Kidney glomerular epithelial cell (primary cell): ENCODE measurements at places on chromosomes 6 and 20.

GRCh38 chr6:166245148-166245547, 63.0 kb downstream of the PRR18 start:
- DNase-seq = no peak

- no peak for DNase-seq
Measured at GRCh38 chr6:127959869-127960268, 59.0 kb upstream of the THEMIS start.

GRCh38 chr20:63106108-63106764, 99.5 kb upstream of the BHLHE23 start:
- no peak for DNase-seq

GRCh38 chr6:37036146-37036545, 30.7 kb downstream of the FGD2 start:
- DNase-seq = no peak

- peak; percentile 66 for DNase-seq
Measured at GRCh38 chr6:53793318-53794136, 1.3 kb upstream of the LRRC1 start.

DNA sequence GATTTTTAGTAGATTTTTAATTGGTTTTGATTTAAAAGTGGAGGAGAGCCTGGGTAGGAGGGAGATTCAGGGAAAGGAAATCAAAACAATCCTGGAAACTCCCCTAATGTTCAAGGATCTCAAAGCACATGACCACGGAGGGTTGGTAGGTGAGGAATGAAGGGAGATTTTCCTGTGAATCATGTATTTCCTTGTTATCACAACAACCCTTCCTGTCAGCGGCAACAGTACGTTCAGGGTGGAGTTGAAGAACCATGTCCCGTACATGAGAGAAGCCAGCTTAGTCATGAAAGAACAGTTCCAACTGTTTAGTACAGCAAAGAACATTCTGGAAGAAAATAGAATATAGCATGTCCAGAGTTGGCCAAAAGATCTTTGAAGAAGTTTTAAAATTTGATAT, 79.4 kb upstream of the SCAF8 start:
- DNase-seq = peak; percentile 90

DNA sequence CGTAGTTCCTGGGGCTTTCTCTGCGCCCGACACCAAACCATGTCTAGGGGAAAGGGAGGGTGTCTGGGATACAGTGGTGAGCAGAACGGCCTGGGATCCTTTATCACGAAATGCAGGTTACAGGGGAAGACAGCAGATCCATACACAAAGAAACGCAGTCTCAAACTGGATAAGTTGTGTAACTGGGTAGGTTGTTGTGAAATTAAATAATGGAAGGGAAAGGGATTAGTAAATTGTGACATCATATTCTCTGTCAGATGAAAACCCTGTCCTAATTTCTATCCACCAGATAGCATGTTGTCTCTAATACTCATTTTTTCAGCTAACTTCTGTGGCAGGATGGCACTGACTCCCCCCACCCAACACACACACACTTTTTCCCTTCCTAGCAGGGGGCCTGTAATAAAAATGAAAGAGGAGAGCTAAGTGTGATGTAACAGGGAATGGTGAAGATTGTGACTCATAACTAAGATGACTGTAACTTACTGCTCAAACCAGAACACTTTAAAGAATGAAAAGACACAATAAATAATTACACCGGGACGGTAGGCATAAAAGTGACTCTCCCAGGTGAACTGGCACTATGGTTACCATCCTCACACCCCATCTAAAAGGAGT, 769 bp upstream of the TRPC4AP start:
- DNase-seq = peak; percentile 65

DNA sequence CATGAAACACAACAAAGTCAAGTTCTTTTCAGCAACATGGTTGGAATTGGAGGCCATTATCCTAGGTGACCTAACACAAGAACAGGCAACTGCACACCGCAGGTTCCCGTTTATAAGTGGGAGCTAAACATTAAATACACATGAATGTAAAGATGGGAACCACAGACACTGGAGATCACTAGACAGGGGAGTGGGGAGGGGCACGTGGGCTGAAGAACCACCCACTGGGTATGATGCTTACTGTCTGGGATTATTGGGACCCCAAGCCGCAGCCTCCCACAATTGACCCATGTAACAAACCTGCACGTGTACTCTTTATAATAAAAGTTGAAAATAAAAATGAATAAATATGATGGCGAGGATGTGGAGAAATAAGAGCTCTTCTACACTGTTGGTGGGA, 8.6 kb upstream of the RAET1G start:
- no peak for DNase-seq

DNA sequence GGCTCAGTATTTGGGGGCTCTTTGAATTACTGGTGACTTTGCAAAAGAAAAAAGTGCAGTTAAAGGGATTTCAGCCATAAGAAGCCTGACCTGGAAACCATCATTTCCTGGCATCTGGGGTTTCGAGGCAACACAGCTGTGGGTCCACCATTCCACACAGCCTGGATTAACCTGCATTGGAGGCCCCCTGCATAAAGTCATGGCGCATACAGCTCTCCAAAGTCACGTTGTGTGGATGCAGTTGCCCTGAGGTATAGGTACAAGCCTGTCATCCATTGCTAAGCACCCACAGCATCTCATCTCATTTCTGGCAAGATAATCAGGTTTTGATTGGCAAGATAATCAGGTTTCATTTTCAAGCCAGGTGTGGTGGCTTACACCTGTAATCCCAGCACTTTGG, 54.5 kb upstream of the TAGAP start:
- no peak for DNase-seq

DNA sequence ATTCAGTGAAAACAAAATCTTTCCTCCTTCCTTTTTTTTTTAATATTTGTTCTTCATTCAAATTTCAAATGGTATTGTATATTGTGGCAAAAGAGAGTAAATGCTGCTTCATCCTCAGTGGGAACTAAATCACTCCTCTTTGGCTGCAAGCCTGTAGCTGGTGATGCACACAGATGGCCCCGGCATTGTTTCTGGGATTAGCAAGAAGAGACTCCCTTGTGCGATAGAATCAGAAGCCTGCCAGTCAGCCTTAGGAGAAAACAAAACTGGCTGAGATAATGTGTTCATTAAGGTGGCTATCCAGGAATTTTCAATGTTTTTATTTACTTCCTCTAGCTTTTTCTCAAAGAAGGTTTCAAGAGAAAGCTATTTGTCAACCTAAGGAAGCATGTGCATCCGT, 20.7 kb upstream of the ELOVL2 start:
- DNase-seq = no peak

- no peak for DNase-seq
Measured at GRCh38 chr6:34819571-34820480, 27.9 kb downstream of the BLTP3A start.

DNA sequence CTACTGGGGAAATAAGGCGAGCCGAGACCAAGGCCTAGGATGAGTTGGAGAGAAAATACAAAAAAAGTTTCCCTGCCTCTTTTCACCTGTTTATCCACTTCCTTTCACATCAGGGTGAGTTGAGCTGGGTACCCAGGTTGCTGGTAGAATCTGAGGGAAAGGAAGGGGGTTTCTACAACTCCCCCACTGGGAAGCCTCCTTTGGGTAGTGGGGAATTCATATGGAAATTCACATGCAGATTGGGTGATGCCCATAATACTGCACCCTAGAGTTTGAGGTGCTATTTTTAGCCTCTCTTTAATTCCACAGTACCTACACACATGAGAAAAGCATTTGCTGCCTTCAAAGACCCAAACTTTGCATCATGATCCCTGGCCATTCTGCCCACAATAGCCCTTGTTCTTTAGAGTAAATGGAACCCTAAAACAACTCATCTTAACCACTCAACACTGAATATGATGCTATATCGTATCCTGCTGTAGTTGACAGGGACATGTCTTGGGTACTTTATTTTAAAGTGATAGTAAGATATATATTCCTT, 2.7 kb downstream of the OSTM1 start:
- no peak for DNase-seq

DNA sequence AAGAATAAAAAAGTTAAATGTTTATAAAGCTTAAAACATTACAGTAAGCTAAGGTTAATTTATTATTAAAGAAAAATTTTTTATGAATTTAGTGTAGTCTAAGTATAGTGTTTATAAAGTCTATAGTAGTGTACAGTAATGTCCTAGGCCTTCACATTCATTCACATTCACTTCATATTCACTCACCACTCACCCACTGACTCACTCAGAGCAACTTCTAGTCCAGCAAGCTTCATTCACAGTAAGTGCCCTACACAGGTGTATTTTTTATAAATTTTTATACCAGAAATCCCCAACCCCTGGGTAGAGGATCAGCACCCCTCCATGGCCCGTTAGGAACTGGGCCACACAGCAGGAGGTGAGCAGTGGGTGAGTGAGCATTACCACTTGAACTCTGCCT, 24.3 kb upstream of the ADGRF1 start:
- DNase-seq = no peak

DNA sequence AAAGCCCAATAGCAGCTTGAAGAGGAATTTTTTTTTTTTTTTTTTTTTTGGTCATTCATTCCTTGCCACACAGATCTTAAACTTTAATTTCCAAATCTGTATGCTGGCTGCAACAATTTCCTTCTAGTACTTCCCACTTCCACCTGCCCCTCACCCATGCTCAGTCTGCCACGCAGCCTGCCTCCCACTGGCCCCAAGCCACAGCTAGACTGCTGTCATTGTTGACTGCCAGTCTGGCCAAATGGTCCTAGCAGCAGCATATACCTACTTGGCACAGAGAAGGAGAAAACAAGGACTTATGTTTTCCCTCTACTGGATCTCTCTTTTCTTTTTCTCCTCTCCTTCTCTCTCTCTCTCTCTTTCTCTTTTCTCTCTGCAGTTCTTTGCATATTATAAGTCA, 118.3 kb upstream of the HEY2 start:
- DNase-seq = no peak

GRCh38 chr6:37576336-37576737, 76.6 kb upstream of the CCDC167 start:
- peak; percentile 53 for DNase-seq

GRCh38 chr6:101730954-101731353, 337.4 kb downstream of the GRIK2 start:
- no peak for DNase-seq

GRCh38 chr6:36691612-36692011, 6.0 kb upstream of the RAB44 start:
- no peak for DNase-seq

GRCh38 chr6:37517411-37517812, 17.7 kb upstream of the CCDC167 start:
- DNase-seq = no peak

GRCh38 chr6:31450751-31451150, 47.2 kb upstream of the MICB start:
- no peak for DNase-seq

GRCh38 chr6:1477432-1478090, 88.2 kb downstream of the FOXF2 start:
- no peak for DNase-seq

GRCh38 chr6:150267686-150268561, 100.9 kb upstream of the IYD start:
- no peak for DNase-seq

GRCh38 chr20:59948828-59949720, 8.9 kb downstream of the FAM217B start:
- DNase-seq = no peak

DNA sequence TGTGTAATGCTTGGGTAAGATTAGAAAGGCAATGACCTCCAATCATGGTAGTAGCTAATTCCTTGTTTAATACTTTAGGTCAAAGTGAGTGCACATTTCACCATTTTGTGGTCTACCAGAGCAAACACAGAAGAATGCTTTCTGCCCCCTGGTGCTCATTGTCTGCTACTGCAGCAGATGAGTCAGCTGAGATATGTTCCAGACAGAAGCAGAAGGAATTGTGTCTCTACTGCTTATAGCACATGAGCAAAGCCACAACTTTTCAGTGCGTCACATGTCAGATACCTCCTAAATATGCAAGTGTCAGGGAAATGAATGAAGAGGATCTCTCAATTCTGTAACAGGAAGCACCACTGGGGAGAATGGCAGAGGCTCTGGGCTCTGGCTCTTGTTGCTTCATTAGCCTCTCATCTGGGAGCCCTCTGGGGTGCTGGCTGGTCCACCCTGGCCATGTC, 308.9 kb downstream of the ALDH8A1 start:
- peak; percentile 39 for DNase-seq

DNA sequence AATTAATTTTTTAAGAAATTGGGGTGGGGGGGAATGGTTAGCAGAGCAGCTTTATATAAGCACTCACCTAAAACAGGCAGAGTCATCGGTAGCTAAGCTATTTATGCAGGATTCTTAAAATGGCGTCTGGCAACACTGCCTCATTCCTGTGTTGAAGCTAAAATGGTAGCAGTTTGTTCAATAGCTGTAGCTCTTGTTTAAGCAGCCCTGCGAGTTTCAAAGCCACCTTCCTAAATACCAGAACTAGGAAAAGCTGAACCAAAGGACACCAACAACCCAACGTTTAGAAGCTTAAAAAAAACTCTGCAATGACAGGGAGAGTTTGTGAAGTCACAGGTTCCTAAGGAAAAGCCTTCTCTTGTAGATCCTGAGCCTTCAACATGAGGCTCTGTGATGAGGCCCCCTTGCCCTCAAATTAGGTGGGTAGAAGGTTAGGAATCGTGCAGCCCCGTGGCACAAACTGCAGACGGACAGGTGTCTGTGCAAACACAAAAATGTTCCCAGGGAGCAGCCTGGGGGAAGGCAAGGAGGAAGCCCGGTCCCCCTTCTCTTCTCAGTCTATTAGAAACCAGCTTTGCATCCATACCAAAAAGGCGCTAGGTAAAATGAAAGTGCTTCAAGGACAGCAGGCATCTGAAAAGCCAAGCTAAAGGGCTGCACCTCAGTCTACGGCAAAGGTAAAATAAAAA, 4.7 kb downstream of the ZMYND8 start:
- no peak for DNase-seq

- DNase-seq = no peak
Measured at GRCh38 chr20:16390991-16391390, 182.3 kb downstream of the KIF16B start.

DNA sequence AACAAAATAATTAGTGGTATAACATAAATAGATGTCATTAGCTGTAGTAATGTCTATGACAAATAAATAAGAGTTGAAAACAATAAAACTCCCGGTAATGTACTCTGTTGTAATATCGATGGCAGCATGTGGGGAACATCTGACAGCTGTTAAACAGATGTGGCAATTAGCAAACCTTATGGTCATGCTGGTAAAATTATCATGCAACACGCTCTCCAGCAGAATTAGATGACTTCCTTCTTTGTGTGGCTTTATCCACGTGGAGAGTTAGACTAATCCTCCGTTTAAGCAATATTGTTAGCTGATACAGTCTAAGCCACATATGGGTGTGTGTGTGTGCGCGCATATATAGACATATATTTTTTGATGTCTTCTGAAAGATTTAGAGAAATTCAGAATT, 77.7 kb upstream of the ZFP64 start:
- no peak for DNase-seq
